ENCODE measurements at places on chromosomes 11 and 22.

DNA sequence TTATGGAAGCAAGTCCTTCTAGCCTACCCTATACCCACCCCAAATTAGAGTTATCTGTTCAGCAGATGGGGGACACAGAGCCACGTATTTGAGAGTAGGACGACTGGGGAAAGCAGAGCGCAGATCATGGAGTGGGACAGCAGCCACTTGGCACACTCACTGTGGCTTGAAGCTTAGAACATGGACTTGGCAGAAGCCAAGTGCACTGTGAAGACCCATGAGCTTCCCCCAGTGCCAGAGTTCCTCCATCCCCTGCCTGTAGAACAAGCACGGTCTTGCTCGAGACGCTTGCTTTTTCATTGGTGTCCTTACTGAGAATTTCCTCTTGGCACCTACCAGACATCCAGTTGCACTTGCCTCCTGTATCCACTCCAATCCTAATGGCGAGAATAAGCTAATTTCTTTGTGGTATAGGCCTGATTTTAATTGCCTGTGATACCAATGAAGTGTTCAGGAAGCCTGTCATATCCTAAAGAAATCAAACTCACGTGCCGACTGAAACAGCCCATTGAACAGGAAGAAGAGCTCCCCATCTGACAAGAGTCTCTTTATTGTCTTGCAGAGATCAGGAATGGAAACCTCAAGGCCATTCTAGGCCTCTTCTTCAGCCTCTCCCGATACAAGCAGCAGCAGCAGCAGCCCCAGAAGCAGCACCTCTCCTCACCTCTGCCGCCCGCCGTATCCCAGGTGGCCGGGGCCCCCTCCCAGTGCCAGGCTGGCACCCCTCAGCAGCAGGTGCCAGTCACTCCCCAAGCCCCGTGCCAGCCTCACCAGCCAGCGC, 166.9 kb downstream of the NAV2 start:
- DNase-seq, result no peak

DNA sequence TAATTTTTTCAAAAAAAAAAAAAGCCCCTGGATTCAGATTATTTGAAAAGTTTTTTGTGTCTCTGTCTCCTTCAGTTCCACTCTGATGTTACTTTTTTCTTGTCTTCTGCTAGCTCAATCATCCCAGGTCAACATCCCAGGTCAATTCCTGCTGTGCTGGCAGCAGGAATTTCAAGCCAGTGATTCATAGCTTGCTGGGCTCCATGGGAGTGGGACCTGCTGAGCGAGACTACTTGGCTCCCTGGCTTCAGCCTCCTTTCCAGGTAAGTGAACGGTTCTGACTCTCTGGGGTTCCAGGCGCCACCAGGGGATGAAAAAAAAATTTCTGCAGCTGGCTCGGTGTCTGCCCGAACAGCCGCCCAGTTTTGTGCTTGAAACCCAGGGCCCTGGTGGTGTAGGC, 31.4 kb downstream of the PLAAT5 start:
- no peak for DNase-seq

GRCh38 chr22:49090853-49091135, 736.9 kb downstream of the BRD1 start:
- no peak for DNase-seq

- no peak for DNase-seq
Observed at GRCh38 chr11:95132956-95133355, 43.3 kb downstream of the ENDOD1 start.

DNA sequence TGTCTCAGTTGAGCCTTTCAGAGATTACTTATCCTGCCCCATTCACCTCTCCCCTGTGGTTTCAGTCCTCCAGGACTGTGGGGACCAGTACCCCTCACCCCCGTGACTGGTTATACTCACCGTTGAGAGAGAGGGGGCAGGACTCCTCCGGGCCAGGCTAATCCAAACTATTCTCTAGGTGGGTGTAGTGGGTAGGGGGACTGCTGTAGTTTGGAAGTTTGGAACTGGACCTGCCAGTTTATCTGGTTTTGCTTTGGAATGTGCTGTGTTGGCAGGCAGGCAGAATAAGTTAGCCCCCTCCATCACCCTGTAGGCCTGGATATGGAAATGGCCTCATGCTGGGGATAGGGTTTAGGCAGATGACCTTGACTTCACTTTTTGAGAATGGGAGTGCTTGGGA, 13.5 kb downstream of the TEAD1 start:
- DNase-seq, result no peak

GRCh38 chr11:7578276-7578955, 64.6 kb downstream of the PPFIBP2 start:
- no peak for DNase-seq

Data from nucleus accumbens (tissue), 56 donors.